Stomach (tissue), 19 donors: ENCODE measurements at places on chromosomes 3 and 15. TPM values are rescaled to one million over a fixed set of nuclear protein-coding genes. Genes with fewer than 3 reads are reported as not detected.

PROS1 gene
- total RNA-seq = 37.5 TPM

RNF7 gene
- total RNA-seq = 40.2 TPM

- DNase-seq = no peak
Observed at GRCh38 chr3:138062626-138063025, 52.7 kb downstream of the CLDN18 start.

TJP1 gene
- 124 TPM for total RNA-seq

ZMAT3 gene
- total RNA-seq = 2.9 TPM

ASB14 gene
- not detected for total RNA-seq
